ENCODE measurements at places on chromosomes 2 and 18. TPM values are rescaled to one million over a fixed set of nuclear protein-coding genes. Genes with fewer than 3 reads are reported as not detected.

The UGT1A4 gene
- not detected for total RNA-seq

The KCNJ13 gene
- not detected for total RNA-seq

The CCDC74A gene
- total RNA-seq, result 0.90 TPM

GRCh38 chr18:3869848-3870247 lies 419.9 kb downstream of the TGIF1 start:
- DNase-seq, result no peak

DNA sequence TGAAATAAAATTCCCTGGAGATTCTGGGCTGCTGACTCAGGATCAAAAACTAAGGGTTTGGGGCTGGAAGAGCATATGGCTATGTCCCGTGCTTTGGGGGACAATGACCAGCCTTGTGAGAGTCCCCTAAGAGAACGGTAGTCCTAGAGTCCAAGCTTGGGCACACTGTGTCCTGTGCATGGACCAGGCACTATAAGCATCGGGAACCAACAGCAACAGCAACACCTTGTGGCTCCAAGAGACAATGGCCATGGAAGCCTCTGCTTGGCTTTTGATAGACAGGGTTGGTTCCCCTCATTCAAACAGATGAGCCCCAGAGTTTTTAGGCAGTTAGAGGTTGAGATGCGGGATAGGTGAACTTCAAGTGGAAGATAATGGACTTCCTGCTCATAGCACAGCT lies 294.4 kb upstream of the CHAC2 start:
- no peak for DNase-seq

- DNase-seq, result no peak
These were observed 16.8 kb upstream of the NEUROD1 start for GRCh38 chr2:181697126-181697525.
